ENCODE measurements at places on chromosomes 13 and 19.

DNA sequence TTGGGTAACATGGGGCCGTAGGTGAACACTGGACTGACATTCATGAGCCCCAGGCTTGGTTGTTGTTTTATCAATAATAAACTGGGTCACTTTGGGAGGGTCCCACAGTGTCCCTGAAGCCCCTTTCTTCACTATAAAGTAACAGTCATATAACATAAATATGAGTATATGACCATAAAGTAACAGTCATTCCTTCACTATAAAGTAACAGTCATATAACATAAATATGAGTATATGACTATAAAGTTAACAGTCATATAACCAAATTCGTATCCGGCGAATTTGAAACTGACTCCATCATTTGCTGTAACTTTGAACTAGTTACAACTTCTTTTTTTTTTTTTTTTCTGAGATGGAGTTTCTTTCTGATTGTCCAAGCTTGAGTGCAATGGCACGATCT lies 210.3 kb downstream of the KATNAL1 start:
- DNase-seq = no peak

GRCh38 chr13:40578055-40578454 lies 88.4 kb downstream of the FOXO1 start:
- DNase-seq = no peak

DNA sequence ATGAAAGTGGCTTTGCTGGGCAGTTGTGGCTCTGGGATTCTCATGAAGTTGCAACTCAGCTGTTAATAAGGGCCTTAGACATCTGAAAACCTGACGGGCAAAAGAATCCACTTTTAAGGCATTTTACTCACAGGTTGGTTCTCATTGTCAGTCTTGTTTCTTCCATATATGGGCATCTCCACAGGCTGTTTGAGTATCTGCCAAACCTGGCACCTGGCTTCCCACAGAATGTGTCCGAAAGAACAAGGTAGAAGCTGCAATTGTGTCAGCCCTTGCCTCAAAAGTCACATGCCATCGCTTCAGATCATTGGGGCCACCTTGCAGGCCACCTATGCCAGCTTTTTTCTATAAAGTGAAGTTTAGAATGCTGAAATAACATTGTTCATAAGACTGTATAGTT lies 102.4 kb downstream of the KCTD12 start:
- DNase-seq = no peak

DNA sequence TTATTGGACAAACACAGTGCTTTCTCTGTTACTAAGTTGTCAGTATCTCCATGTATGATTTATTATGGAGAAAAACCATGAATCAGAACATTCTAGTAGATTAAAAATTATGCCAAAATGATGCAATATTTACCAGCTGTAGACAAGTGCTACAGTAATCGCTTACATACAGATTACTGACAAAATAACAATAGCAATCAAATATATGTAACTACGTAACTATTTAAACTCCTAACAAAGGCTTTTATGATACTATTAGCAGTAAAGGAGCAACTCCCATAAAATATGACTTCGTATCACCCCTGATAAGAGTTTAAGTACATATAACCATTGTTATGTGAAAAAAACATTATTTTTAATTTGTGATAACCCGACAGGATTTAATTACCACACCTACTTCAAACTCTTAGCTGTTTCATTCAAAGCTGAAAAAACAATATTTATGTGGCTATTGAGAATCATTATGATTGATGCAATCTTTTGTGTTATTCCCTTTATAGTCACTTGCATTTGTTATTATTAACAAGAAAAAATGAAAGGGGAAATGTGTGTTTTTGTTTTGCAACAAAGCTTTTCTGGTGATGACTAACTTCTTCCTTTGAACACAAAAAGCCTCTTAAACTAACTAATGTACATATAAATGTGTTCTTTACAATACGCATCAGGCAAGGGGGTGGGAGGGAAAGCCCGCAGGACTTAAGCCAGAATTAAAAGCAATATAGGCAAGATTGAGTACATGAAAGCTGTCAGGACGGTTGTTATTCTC lies 147.4 kb downstream of the ABCC4 start:
- no peak for DNase-seq

- no peak for DNase-seq
These were observed 369.2 kb downstream of the GPC5 start for GRCh38 chr13:91767651-91768050.
